ENCODE measurements at places on chromosomes 6 and 20.

DNA sequence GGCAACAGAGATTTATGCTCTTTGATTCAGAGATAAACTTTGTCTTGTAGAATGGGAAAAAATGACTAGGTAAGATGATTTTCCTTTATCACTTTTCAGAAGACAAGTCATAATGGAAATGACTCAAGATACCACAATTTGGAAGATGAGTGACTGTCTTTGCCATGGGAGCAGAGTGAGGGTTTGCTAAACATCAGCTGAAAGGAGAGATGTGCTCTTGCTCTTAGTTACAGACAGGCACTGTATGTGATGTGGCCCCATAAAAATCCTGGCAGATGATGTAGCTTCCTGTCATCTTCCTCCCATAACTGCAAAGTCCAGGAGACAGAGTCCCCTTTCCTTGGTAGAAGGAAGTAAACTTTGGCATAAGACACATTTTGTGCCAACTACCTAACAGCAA, 47.6 kb downstream of the BACH2 start:
- DNase-seq, result no peak

DNA sequence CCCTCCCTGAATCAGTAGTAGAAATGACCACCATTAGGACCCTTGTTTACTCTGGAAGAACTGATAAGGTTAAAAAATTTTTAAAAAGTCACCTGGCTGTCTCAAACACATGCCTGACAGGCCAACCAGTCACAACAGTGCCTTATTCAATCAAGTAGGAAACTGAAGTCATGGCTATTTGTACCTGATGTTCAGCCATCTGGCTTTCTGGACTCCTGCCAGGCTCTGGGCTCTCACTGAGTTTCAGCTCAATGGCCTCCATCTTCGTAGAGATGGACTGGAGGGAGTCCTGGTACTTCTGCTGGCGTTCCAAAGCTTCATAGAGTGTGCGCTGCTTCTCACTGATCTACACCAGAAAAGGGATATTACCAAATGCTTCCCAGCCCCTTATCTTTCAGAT, 343.8 kb downstream of the SYNE1 start:
- DNase-seq, result no peak

- DNase-seq, result peak; percentile 61
Measured at GRCh38 chr6:710601-711571, 17.9 kb upstream of the EXOC2 start.

GRCh38 chr6:85923013-85923430, 280.3 kb upstream of the SYNCRIP start:
- DNase-seq, result no peak

GRCh38 chr20:43971267-43971666, 56.6 kb downstream of the TOX2 start:
- no peak for DNase-seq

GRCh38 chr6:17836293-17836692, 129.6 kb upstream of the NUP153 start:
- DNase-seq, result no peak

DNA sequence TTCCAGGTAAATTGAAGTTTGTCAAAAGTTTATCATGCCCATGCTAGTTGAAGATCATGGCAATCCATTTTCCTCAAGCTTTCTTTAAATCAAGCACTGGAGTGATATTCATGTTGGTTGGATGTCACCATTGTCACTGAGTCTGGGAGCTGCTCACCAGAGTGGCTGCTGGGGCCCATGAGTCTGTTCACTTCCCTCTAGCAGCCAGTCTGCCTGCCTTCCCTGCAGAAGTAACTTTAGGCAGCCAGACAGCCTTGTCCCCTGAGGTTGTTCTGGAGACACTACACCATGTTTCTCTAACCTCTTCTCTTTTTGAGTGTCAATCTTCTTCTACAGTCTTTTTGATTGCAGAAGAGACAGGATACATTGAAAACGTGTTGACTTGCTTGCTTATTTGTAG, 5.5 kb downstream of the SIRT5 start:
- DNase-seq, result no peak

- DNase-seq, result no peak
Measured at GRCh38 chr6:19231878-19232561, 605.1 kb upstream of the ID4 start.

GRCh38 chr6:5246141-5247097, 14.3 kb downstream of the LYRM4 start:
- no peak for DNase-seq

DNA sequence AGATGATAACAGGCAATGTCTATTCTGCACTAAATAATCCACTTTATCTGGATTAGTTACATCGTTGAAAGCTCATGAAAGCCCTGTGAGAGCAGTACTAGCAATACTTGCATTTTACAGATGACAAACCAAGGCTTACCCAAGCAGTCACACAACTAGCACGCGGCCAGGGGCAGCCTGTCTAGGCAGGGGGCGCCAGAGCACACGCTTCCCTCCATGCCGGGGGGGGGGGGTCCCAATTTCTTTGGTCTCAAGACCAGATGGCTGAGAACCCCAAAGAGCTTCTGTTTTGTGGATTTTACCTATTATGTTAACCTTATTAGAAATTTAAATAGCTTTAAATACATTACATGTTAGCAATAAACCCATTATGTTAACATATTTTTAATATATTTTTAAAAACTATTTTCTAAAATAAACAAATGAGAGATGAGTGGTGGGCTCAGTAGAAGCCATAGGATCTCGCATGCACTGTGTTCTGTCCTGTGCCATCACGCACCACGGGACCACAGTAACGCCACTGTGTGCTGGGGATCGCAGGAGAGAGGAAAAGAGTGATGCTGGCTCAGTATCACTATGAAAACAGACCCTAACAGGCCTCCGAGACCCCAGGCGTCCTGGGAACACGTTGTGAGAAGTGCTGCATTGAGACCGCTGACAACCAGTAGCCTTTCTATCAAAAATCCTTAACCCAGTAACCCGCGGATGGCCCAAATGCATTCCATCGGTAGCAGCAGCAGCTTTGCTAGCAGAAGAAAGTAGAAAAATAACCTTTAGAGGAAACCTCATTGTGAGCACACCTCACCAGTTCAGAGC, 5.3 kb upstream of the PRR18 start:
- no peak for DNase-seq

GRCh38 chr6:131685266-131685780, 15.9 kb downstream of the OR2A4 start:
- DNase-seq, result no peak

- DNase-seq, result no peak
Measured at GRCh38 chr6:167684276-167685104, 142.2 kb upstream of the AFDN start.

GRCh38 chr6:129596522-129596921, 113.5 kb downstream of the ARHGAP18 start:
- no peak for DNase-seq

DNA sequence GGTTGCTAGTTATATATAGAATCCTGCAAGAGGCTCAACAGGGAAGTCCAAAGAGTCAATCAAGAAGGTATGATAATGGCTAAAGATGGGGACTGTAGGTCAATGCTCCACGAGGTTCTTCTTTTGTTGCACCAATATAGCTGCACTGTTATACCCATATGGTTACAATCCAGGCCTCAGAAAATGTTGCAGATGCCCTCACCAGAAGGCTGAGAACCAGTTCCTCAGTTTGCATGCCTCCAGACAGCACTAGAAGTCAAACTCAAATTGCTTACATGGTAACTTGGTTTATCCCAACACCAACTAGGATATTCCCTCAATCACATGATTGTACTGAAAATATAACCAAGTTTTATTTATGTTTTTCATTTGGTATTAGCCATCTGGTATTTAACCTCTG, 12.1 kb downstream of the EEF1A1 start:
- no peak for DNase-seq

GRCh38 chr6:14676064-14676463, 558.5 kb downstream of the CD83 start:
- no peak for DNase-seq

DNA sequence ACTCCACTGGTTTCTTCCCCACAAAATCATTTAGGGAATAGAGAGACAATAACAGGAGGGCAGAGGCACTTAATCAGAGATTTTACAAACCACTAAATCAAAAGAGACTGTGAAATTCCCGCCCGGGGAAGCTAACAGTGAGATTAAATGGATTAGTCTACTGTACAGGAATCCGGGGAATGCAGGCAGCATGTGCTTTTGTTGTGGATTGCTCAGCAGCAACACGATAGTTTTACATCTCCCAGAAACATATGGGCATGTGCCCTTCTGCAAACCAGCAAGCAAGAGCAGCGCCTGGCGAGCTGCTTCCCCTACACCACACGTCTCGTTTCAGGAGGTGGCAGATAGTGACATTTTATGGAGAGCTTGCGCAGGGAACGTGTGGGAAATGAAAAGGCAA, 382.3 kb downstream of the CD83 start:
- DNase-seq, result no peak

DNA sequence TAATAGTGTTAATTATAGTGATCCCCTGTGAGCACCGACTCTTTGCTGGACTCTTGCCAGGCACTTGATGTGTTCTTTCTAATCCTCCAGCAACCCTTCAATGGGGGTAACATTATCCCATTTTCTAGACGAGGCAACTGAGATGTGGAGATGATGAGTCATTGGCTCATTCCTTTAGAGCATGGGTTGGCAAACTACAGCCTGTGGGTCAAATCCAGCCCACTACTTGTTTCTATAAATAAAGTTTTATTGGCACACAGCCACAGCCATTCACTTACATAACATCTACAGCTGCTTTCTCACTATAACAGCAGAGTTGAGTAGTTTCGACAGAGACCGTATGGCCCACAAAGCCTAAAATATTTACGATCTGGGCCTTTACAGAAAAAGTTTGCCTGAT, 249.5 kb upstream of the KCNG1 start:
- no peak for DNase-seq

GRCh38 chr6:160300076-160300695, 41.6 kb upstream of the SLC22A2 start:
- DNase-seq, result no peak

GRCh38 chr20:39874049-39874893, 814.8 kb downstream of the MAFB start:
- no peak for DNase-seq

- DNase-seq, result no peak
Measured at GRCh38 chr6:145756170-145756662, 20.9 kb upstream of the EPM2A start.

- no peak for DNase-seq
Measured at GRCh38 chr6:127765949-127766348, 134.9 kb downstream of the THEMIS start.

GRCh38 chr6:35603326-35604202, 85.2 kb downstream of the FKBP5 start:
- DNase-seq, result no peak

DNA sequence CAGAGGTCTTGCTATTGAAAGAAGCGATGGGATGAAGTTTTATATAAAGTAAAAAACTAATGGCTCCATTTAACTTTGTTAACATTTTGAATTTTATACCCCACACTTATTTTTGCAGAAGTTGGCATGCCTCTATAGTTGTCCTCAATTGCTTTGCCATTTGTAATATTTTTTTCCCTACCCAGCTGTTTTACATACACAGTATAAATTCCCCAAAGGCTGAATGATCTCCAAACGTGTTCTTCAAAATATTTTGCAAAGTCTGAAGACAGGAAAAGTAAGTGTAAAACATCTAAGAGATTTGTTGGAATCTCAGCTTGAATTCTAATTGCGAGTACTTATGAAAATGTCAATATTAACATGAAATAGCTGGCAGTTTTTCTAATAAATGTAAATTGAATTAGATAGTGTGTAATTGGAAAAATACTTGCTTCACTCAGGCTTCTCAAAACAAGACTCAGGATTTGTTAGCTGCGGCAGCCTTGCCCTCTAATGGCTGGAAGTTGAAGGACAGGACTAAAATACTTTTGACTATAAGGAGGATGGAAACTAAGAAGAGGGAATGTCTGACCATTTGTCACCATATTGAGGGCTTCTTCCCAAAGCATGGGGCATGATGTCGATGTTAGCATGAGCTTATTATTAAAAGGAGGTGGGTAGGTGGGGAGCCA, 226.8 kb downstream of the UST start:
- no peak for DNase-seq

GRCh38 chr6:149268768-149269167, 48.7 kb upstream of the TAB2 start:
- DNase-seq, result no peak

DNA sequence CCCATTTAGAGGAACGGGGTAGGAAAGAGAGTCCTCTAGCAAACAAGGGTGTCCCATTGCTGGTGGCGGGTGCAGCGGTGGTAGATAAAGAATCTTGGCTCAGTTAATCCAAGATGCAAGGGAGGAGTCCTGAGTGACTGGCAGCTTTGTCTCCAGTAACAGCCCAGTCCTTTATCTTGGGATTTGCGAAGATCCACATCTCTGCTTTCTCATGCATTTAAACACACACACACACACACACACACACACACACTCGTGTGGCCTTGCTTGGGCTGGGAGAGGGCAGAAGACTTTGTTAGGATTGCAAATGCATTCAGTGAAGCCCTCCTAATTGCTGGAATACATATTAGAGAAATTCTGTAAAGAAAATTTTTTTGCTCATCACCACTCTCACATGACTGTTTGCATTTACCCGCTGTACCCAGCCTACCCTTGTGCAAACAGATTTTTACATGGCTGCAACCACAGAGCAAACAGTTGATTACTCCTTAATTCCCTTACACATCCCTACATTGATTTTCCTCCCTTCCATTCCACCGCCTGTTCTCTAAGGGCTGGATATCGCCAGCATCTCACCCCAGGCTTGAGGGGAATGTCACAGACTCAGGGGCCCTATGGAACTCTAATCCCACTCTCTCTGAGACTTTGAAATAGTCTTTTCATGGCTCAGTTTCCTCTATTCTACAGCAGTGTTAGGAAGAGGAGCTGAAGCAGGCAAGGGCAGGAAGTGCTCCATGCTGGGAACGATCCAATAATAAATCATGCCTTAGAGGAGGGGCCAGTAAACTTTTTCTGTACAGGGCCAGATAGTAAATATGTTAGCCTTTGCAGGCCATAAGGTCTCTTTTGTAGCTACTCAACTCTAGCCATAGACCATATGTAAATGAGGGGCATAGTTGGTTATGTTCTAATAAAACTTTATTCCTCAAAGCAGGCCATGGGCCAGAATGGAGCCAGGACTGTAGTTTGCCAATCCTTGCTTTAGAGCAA, 3.5 kb downstream of the C6orf132 start:
- DNase-seq, result no peak

DNA sequence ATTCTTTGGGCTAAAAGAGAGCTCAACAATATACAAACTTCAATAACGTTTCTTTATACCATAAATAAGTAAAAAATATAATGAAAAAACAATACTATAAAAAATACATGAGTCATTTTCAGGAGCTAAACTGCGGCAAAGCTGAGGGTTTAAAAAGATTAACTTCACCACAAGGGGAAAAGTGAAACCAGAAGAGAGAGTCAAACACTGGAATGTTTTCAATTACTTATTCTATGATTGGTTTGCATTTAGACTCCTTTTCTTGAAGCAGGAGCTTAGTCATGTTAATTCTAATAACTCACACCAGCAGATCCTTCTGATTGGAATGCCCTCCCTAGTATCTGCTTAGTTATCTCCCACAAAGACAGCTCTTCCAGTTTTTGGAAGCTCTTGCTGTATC, 627.3 kb downstream of the UTRN start:
- DNase-seq, result no peak

- DNase-seq, result peak; percentile 30
Measured at GRCh38 chr20:45138561-45139300, 14.5 kb upstream of the WFDC12 start.
